ENCODE measurements at places on chromosomes 1 and 21.

DNA sequence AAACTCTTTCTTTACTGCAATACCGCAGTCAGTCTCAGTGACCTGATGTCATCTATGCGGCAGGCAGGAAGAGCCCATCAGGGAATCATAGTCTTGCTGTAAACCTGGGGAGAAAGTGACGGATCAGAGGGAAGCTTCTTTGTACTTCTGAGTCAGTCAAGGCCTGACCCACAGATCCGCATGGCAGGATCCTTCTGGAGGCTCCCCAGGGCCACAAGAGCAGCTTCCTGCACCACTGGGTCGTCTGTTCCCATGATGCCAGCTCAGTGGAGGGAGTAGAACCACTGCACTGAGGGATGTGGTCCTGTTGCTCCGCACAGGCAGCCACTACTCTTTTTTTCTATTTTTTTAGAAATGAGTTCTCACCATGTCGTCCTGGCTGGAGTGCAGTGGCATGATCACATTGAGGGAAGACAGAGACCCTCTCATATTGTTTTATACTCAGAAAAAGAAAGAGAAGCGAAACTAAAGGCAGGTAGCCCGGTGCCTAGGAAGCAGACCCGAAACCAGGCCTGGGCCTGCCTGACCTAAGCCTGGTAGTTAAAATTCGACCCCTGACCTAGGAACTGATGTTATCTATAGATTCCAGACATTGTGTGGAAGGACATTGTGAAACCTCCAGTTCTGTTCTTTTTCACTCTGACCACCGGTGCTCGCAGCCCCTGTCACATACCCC, 6.3 kb upstream of the ERVH48-1 start:
- DNase-seq, result no peak

- DNase-seq, result no peak
Observed at GRCh38 chr1:229192031-229192430, 78.9 kb upstream of the RAB4A start.

DNA sequence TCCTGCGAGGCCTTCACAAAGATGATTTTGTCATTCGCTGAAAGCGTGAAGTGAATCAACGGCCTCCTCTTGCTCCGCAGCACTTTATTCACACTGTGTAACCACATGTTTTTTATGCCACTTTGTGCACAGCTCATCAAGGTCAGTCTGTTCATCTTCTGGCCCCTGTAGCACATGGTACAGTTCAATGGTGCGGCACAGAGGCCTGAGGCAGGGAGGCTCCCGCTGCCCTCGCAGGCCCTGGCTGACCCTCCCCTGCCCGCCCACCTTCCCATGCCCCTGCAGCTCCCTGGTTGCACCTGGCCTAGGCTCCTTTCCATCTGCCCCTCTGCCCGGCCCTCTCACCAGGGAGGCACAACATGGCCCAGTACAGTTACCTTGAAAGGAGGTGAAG, 87.5 kb downstream of the CD247 start:
- no peak for DNase-seq

- no peak for DNase-seq
Observed at GRCh38 chr1:29969576-29969975, 733.3 kb downstream of the PTPRU start.

DNA sequence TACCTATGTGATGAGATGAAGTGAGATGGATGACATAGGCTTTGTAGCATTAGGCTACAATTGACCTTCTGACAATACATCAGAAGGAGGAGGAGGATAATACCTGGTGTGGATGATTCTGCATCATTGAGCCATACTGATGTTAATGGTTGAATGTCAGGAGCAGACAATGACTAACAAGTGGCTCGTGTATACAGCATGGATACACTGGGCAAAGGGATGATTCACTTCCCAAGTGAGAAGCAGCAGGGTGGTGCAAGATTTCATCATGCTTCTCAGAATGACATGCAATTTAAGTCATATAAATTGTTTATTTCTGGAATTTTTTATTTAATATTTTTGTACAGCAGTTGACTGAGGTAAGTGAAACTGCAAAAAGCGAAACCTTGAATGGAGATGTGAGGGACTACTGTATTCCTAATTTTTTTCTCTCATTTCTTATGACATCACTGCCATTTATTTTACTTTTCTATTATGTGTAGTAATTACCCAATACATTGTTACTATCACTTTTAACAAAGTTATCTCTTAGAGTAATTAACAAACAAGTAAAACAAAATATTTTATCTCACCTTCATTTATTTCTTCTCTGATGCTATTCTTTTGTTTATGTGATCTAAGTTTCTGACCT, 34.4 kb upstream of the COP1 start:
- DNase-seq, result no peak

GRCh38 chr1:76591963-76592362, 275.3 kb upstream of the ST6GALNAC5 start:
- no peak for DNase-seq

DNA sequence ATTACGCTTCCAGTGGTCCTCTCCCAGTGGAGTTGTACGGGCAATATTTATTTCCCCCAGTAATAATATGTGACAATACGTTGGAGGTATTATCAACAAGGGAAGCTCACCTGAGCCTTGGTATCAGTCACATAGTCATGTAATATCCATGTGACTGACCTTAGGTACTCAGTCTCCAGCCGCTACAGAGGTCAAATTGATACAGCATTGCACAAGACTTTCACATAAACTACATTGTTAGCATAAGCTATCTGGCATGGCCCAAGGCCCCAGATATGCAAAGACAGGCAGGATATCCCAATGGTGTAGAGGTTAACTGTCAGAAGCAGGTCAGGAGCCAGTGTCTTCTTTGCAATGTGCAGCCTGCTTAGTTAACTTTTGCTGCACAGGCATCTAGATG, 15.3 kb upstream of the CHIT1 start:
- DNase-seq, result no peak

GRCh38 chr1:17661546-17662157, 93.5 kb upstream of the ACTL8 start:
- peak; percentile 36 for DNase-seq

- DNase-seq, result no peak
Observed at GRCh38 chr1:118878661-118879060, 109.5 kb downstream of the TBX15 start.

DNA sequence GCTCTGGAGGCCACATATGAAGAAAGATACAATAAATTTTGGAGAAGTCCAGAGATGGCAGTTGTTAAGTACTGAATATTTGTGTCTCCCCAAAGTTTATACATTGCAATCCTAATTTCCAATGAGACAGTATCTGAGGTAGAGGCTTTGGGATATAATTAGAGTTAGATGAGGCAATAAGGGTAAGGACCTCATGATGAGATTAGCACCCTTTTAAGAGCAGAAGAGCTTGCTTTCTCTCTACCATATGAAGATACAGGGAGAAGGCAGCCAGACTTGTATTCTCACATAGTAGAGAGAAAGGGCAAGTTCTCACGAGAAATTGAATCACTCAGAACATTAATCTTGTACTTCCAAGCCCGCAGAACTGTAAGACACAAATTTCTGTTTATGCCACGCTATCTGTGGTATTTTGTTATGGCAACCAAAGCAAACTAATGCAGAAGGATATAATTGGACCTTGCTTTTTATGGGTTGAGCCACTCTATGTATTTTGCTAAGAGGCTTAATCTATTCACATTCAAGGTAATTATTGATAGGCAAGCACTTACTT, 430.1 kb downstream of the KCNT2 start:
- DNase-seq, result no peak

All from Kasumi-1 (cell line).